ENCODE measurements at places on chromosomes 6 and 20. TPM values are rescaled to one million over a fixed set of nuclear protein-coding genes. Genes with fewer than 3 reads are reported as not detected.

The VWA7 gene
- 0.11 TPM for total RNA-seq

The OXT gene
- total RNA-seq: not detected

The JARID2 gene
- 8.3 TPM for total RNA-seq

The JAG1 gene
- 93.1 TPM for total RNA-seq

The CD24 gene
- total RNA-seq: 0.92 TPM

The CCN2 gene
- 861 TPM for total RNA-seq

The KCNK16 gene
- total RNA-seq: not detected

The TCP11 gene
- 0.18 TPM for total RNA-seq

The B4GALT5 gene
- total RNA-seq: 75.4 TPM

The PAK5 gene
- not detected for total RNA-seq

The PTK6 gene
- total RNA-seq: 0.13 TPM

The PI3 gene
- not detected for total RNA-seq

The DEFB110 gene
- total RNA-seq: not detected

The GRM1 gene
- under 0.01 TPM for total RNA-seq

The SLC35B3 gene
- total RNA-seq: 24.7 TPM

The MROH8 gene
- 0.28 TPM for total RNA-seq

The EMILIN3 gene
- total RNA-seq: not detected

The RIN2 gene
- total RNA-seq: 79.8 TPM

The SIRPB1 gene
- total RNA-seq: not detected

The RTF2 gene
- total RNA-seq: 101 TPM

The HLA-DQA1 gene
- total RNA-seq: not detected

The CDC25B gene
- total RNA-seq: 16.4 TPM

The SLC22A7 gene
- not detected for total RNA-seq

The WDR27 gene
- 23.4 TPM for total RNA-seq

The AIF1 gene
- total RNA-seq: not detected

The TPMT gene
- 20.8 TPM for total RNA-seq

The PRL gene
- not detected for total RNA-seq

The EEF1E1 gene
- 107 TPM for total RNA-seq

The CYB5R4 gene
- total RNA-seq: 8.6 TPM

The MYH7B gene
- total RNA-seq: 0.13 TPM

The ENPP1 gene
- total RNA-seq: 2.5 TPM

The DEFB132 gene
- total RNA-seq: not detected

The SLC12A5 gene
- 0.07 TPM for total RNA-seq

The PREX1 gene
- total RNA-seq: 115 TPM

The BIRC7 gene
- not detected for total RNA-seq

The HELZ2 gene
- 47.2 TPM for total RNA-seq

The CDH22 gene
- not detected for total RNA-seq

The RAD21L1 gene
- total RNA-seq: 0.14 TPM

The BTNL2 gene
- total RNA-seq: not detected

The MAFB gene
- total RNA-seq: 0.85 TPM

The SLC24A3 gene
- not detected for total RNA-seq

The EYS gene
- total RNA-seq: not detected

The LY6G6D gene
- total RNA-seq: not detected

The GJA10 gene
- not detected for total RNA-seq

The INSM1 gene
- not detected for total RNA-seq

The KCNQ5 gene
- total RNA-seq: not detected

The SLC52A3 gene
- not detected for total RNA-seq

The MRPS18B gene
- 57.7 TPM for total RNA-seq

The HSP90AB1 gene
- 779 TPM for total RNA-seq

The TULP1 gene
- not detected for total RNA-seq

The TSHZ2 gene
- not detected for total RNA-seq

All from pulmonary artery endothelial cell (primary cell).